ENCODE measurements at places on chromosomes 2 and 18. TPM values are rescaled to one million over a fixed set of nuclear protein-coding genes. Genes with fewer than 3 reads are reported as not detected.

POMC gene
- not detected for total RNA-seq

MOGAT1 gene
- total RNA-seq, result not detected

COL3A1 gene
- total RNA-seq, result 1,297 TPM

DCDC2C gene
- total RNA-seq, result not detected

ACTR3 gene
- total RNA-seq, result 739 TPM
